Hematopoietic multipotent progenitor cell treated with erythropoietin and hydrocortisone succinate and interleukin-3 and kit ligand, for 8 days (in vitro differentiated cells): ENCODE measurements at places on chromosomes 4 and X.

DNA sequence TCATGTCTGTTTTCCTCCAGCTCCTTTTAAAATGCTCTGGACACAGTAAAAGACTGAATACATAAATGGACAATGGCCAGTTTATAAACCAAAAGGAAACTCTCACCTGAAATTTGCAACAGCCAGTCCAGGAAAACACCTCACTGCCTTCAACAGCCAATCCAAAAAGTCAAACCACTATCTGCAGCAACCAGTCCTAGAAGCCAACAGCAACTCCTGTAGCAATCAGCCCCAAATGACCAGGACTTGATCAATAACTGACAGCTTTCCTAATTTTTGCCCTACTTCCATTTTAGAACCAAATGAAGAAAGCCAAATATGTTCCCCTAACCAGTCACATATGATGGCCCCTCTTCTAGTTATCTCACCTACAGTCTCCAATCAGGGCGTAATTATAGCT lies 309.5 kb upstream of the CPXCR1 start:
- DNase-seq, result no peak

GRCh38 chr4:95167805-95168204 lies 381.0 kb downstream of the UNC5C start:
- no peak for DNase-seq

DNA sequence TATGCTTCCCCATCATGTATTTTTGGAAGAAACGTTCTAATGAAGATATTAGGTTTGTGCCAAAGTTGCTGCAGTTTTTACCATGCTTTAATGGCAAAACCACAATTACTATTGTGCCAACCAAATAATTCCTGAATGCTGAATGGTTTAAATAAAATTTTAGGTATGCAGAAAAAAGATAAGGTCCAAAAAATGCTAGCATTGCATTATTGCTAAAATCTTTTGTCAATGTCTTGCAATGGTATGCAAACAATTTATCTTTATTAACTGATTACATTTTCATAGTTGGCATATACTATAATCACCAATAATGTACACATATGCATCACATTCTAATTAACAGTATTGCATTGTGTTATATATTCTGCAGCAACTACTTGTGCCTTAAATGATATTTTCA lies 1657.4 kb upstream of the IGFBP7 start:
- no peak for DNase-seq

DNA sequence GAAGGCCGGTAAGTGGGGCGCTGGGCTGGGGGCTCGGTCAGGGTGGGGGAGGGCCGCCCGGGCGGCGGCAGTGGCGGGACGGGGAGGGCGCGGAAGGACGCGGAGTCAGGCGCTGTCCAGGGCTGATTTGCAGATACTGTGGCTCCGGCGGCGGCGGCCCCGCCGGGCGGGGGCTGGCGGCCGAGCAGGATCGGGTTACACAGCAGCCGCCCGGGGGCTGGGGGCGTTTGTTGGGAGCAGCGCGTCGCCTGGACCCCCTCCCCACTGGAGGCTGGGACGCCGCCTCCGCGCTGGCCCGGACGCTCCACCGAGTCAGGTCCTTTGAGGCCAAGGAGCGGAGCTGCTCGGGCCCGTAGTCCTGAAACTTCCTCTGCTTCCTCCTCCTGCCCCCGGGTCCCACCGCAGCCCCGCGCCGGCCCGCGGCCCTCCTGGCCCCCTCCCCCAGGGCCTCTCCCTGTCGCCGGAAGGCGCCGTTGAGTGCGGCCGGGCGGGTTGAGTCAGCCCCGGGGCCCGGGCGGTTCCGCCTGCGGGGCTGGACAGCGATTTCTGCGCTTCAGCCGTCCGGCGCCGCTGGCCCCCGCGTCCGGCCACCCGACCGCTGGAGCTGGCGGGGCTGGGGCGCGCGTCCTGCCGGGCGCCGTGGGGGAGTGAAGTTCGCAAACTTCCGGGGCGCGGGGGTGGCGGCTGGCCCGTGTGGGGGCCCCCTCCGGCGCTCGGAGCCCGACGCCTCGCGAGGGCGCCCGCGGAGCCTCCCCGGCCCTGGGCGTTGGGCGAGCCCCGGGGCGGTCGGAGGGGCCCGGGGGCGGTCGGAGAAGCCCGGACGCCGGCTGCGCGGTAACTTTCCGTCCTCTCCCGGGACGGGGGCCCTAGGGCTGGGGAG lies 746 bp downstream of the REST start:
- DNase-seq, result peak; percentile 52

DNA sequence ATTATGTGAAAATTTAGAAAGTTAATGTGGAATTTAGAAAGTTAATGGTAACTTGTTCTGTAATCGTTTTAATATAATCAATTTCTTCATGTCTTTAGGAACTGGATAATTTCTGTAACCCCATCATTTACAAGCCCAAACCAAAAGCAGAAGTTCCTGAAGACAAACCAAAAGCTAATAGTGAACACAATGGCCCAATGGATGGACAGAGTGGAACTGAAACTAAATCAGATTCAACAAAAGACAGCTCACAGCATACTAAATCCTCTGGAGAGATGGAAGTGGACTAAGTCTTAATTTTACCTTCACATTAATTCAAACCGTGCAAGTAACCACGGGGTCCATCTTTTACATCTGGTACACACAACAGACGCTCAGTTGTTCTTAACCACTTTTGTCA lies 48.1 kb upstream of the PLK4 start:
- no peak for DNase-seq

- no peak for DNase-seq
These were observed 451.5 kb downstream of the UBE2NL start for GRCh38 chrX:144335402-144335801.

GRCh38 chrX:40406330-40406859 lies 174.4 kb upstream of the ATP6AP2 start:
- DNase-seq, result no peak

DNA sequence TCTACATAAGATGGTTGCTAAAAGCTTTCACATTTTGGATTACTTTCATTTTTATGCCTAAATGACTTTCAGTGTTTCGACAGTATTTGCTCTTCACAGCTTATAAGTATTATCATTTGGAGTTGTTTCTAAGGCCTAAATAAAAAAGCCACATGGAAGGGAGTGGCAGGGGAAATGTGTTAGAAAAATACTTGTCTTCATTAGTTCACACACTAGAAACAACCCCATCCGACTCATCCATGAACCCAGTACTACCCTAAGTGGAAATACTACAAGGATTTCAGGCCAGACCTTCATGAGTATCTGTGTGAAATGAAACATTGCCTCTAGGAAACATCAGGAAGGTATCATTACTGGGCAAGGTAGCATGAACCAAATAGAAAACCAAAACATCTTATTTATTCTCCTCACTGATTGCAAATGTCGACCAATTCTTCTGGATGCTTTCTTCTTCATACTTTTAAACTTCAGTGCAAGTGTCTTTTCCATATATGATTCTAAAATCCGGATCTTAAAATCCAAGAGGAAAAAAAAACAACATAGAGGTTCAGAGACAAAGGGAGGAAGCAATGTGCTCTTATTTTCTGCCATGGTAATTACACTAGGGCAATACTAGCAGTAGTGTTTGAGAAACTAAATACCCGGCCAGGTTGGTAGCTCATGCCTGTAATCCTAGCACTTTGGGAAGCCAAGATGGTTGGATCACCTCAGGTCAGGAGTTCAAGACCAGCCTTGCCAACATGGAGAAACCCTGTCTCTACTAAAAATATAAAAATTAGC lies 349.4 kb downstream of the ARHGAP24 start:
- DNase-seq, result no peak

DNA sequence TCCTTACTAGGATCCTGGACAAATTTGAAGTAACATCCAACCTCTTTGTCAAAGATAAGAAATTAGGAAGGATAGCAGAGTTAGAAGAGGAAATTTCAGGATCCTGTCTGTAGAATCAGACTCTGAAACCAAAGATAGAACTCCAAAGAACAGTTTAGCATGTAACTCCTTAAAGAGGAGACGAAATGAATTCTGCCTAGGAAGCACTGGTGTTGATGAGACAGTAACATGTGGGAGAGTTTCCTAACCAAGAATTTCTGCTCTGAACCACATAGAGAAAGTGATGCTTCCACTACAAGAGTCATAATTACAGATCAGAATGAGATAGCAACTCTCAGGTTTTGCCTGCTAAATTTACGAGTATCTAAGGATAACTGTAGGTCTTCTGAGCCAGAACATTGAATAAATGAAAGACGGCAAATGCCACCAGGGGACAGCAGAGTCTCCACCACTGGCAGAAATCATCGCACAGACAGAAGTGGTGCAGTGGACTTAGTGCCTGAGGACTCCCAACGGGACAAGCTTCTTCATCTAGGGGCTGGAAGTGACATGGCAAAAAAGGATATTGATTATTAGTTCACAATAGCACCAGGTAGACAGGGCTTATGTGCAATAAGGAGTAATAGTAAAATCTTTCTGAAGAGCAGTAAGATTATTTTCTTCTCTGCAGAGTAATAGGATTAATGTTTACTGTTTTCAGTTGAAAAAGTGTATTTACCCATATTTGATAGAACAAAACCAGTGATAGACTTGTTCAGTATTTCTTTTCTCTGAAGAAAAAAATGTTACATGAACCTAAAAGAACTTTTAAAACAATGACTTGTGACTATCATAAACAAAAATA lies 6.7 kb upstream of the PPID start:
- peak; percentile 80 for DNase-seq

GRCh38 chr4:40283968-40284367 lies 51.2 kb upstream of the CHRNA9 start:
- DNase-seq, result no peak

DNA sequence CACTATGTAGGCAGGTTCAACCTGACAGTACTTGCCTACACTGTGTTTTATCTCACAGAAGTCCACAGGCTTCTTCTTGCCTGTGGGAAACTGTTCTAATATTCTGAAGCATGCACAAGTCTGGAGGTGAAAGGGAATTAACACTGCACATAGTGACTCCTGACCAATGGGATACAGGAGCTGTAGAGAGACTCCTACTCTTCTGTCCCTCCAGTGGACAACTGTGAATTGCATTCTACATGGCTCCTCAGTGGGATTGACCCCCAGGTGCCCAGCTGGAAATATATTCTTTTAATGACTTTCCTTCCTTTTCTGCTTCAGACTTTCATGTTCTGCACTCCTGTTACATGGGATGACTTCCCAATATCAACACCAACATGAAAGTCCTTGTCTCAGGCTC lies 8.2 kb upstream of the YIPF6 start:
- DNase-seq, result peak; percentile 42

- DNase-seq, result peak; percentile 25
These were observed 10.0 kb upstream of the PLK4 start for GRCh38 chr4:127870688-127871087.

- DNase-seq, result peak; percentile 66
These were observed at the start of gene DCTD for GRCh38 chr4:182917182-182918043. TSS of gene DCTD (minus strand) at chr4:182917386. CDS start at chr4:182915568, 1,818 bp downstream.

DNA sequence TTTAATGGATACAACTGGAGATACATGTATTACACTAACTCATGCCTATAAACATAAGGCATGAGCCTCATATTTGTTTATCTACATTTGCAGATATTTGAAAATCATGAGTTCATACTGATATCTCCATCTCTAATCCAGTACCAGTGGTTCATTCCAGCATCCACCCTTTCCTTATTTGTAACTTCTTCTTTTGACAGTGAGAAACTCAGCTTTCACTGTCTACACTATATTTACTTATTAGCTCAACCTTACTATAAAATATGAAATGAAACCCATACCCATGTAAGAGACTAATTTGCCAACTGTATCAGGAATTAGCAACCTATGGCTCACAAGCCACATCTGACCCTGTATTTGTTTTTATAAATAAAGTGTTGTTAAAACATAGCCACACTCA lies 161.9 kb upstream of the GPRIN3 start:
- peak; percentile 2 for DNase-seq

GRCh38 chrX:40143001-40143400 lies 45.2 kb upstream of the BCOR start:
- no peak for DNase-seq

DNA sequence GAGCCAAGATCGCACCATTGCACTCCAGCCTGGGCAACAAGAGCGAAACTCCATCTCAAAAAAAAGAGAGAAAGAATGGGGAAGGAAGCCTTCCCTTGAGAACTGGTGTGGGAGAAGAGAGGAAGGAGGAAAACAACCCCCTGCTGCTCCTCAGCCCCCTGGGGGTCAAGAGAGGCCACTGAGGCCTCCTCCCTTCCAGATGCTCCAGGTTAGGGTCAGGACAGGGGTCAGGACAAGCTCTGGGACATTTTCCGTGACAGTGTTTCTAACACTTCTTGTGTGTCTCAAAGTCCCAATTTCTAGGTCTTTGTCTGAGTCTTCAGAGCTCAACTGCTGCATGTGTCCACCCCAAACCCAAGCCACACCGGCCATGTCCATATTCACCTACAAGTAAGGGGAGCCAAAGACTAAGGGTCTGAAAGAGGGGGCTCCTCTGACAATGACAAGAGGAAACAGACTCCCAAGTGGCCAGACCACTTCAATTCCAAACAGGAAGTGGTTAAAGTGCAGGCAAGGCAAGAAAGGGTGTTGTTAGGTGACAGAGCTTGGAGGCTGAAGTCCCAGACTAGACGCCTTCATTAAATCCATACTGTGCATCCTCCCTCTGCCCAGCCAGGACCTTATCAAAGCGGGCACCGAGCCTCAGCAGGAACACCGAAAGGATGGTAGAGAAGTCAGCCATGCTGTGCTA lies 8.3 kb downstream of the L1CAM start:
- DNase-seq, result no peak

DNA sequence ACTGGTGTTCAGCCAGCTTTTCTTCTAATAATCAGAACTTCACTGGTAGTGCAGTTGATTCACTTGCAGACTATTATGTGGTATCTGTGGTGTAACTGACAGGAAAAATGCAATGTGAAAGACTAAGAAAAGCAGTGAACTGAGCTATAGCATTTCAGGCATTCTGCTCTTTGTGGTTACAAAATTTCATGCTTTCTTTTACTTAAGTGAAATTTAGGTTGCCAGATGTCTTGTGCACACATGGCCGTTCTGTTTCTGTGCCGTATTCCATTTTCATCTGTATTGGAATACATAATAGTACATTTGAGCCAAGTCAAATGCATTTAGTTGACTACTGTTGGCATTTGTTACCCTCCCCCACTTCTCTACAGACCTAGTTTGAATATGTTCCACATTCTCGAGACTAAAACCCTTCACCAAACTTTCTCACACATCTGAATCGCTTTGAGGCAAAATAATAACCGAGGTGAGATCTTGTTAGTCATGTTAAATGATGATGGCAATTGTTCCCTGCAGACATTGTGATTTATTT lies 8.2 kb downstream of the RTL3 start:
- DNase-seq, result peak; percentile 28

DNA sequence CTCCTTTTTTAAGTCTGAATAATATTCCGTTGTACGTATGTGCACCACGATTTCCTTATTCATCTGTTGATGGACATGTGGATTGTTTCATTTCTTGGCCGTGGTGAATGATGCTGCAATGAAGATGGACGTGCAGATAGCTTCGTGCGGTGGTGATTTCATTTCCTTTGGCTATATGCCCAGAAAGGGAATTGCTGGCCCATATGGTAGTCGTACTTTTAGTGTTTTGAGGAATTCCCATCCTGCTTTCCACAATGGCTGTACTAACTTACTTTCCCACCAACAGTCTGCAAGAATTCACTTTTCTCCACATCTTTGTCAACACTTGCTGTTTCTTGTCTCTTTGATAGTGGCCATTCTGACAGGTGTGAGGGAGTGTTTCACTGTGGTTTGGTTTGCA lies 12.8 kb downstream of the ZFP42 start:
- no peak for DNase-seq
